Hematopoietic multipotent progenitor cell treated with erythropoietin and hydrocortisone succinate and interleukin-3 and kit ligand, for 8 days (in vitro differentiated cells): ENCODE measurements at places on chromosomes 7 and 10.

DNA sequence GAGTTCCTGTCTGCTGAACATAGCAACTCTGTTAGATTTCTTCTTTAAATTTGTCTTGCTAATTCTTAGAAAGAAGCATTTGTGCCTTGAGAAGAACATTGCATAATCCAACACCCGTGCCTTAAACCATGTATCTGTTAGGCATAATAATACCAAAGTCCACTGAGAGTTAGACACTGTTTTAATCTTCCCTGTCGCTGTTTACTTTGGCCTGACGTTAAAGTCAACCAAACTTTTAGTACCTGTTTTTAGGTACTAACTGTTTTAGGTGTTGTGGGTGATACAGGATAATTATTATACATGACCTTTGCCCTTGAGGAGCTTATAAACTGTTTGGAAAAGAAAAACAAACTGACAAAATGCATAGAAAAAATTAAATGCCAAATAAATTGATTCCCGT lies 43.6 kb downstream of the KLHDC10 start:
- DNase-seq = no peak

DNA sequence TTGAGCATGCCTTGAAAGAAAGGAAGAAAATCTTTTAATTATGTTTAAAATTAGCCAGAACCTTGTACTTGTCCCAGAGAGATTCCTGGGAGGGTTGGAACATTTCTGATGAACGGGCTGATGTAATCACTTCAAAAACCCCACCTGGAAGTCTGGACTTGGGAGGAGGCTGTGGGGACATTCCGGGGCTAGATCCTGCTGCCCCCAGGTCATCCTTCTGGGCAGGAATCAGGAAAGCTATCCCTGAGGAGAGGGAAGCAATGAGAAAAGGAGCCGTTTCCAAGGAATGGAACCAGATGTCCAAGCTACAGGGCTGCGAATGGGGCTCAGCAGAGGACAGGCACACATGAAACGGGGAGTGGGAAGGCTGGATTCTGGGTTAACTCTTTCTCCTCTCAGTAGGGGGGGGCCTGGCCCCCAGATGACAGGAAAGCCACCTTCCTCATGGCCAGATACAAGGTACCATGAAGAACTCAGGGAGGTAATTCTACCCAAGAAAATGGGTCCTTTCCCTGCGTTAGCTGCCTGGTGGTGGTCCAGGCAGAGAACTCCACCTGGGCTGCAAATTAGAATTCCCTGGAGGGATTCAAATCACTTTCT lies 280.1 kb downstream of the TCF7L2 start:
- DNase-seq = no peak

DNA sequence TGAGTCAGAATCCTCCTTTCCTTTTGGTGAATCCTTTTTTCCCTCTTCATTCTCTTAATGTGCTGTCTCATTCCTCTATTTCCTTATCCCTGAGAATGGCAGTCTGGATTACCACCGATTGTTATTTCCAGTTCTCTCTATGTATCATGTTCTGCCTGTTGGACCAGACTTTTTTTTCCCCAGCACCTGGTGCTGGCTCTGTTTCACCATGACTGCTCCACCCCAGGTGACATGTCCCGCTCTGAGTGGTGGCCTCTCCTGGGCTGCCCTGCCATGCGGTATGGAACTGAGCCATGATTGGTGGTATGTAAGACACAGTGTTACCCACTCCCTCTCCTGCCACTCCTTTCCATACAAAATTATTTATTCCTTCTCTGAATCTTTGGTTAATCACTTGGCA lies 399.9 kb downstream of the GATA3 start:
- no peak for DNase-seq

GRCh38 chr10:75493464-75493863 lies 62.0 kb downstream of the LRMDA start:
- DNase-seq = no peak

GRCh38 chr10:123847686-123848432 lies 43.7 kb downstream of the CPXM2 start:
- DNase-seq = no peak

GRCh38 chr7:55288070-55288824 lies 76.9 kb upstream of the LANCL2 start:
- DNase-seq = no peak

- DNase-seq = peak; percentile 81
Observed at GRCh38 chr10:102399217-102400021, 3.9 kb downstream of the NFKB2 start.
